Right cardiac atrium (tissue), 5 donors: ENCODE measurements at places on chromosomes 4 and X. TPM values are rescaled to one million over a fixed set of nuclear protein-coding genes. Genes with fewer than 3 reads are reported as not detected.
A peak's percentile ranks its signal among the peaks of the same experiment; 100 is the strongest.

PDE6B gene
- total RNA-seq, result 7.0 TPM

TKTL2 gene
- not detected for total RNA-seq

GRCh38 chrX:68288127-68288526 lies 145.2 kb downstream of the OPHN1 start:
- DNase-seq, result no peak

GRCh38 chrX:12080265-12080664 lies 58.0 kb upstream of the FRMPD4 start:
- DNase-seq, result no peak

DNA sequence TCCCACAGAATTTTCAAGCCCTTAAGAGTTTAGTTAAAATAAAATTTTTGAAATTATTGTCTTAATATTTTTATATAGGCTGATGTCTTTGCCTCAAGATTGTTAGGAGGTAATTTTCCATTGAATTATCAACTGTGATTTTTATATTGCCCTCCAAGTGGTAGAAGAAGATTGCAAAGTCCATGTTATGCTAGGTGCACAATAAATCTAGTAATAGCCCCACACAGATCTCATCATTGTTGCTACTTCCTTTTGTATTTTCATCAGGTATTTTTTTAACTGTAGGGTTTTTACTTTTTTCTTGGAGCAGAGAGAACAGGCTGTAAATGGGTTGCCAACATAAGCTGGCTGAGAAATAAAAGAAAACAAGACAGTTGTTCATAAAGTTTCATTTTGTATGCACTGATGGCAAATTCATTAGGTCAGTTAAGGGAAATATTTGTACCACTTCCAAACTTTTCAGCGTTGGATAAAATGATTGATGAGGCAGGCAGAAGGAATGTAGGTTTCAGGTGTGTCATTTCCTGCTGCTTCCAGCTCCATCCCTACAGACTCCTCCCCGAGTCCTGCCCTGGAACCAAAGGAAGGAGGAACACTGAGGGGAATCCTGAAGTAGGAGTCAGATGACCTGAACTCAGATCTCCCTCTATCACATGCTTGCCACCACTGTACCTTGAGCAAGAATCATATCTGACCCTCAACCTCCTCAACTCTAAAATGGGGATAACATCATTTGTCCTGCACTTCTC lies 105.5 kb downstream of the PRRG1 start:
- no peak for DNase-seq

GRCh38 chr4:173573286-173573685 lies 43.3 kb upstream of the HAND2 start:
- no peak for DNase-seq

DNA sequence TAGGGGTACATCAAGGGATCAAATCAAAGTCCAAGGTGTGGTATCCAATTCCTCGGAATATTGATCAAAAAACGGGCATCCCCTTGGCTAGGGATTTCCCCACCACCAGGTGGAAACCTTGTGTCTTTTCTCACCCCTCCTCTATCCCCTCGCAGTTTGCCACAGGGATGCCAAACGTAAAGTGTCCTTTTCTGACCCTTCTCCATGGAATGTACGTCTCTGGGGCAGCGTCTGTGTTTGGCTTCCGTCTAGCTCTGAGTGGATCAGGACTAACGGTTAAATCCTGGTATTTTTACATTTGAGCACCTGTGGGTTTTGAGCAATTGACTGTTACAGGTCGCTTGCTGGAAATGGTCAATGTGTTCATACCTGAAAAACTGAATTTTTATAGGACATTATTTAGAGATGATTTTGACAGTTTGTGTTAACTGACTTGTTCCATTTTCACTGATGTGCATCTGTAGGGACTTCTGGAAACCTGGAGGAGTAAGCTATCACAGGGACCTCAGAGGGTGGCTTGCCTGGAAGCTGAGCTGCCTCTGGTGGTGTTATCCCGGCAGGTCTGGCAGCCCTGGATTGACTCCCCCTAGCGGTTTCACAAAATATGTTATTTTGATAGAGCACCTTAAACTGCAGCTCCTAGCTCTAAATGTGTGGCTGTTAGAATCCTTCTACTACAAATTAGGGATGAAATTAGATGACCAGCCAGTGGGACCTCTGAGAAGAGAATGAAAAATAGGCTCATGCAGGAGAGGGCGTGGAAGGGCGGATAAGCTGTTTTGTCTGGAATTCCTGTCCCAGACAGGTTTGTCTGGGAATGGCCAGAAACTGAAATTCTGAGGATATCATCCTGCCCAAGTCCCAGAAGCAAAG lies 8.8 kb upstream of the MGST2 start:
- peak; percentile 58 for DNase-seq
